ENCODE measurements at places on chromosomes 7 and 10.

DNA sequence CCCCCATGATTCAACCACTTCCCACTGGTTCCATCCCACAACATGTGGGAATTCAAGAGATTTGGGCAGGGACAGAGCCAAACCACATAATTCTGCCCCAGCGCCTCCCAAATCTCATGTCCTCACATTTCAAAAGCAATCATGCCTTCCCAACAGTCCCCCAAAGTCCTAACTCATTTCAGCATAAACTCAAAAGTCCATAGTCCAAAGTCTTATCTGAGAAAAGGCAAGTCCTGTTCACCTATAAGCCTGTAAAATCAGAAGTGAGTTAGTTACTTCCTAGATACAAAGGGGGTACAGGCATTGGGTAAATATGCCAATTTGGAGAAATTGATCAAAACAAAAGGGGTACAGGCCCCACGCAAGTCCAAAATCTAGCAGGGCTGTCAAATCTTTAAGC lies 272.9 kb downstream of the MAGI2 start:
- no peak for DNase-seq

DNA sequence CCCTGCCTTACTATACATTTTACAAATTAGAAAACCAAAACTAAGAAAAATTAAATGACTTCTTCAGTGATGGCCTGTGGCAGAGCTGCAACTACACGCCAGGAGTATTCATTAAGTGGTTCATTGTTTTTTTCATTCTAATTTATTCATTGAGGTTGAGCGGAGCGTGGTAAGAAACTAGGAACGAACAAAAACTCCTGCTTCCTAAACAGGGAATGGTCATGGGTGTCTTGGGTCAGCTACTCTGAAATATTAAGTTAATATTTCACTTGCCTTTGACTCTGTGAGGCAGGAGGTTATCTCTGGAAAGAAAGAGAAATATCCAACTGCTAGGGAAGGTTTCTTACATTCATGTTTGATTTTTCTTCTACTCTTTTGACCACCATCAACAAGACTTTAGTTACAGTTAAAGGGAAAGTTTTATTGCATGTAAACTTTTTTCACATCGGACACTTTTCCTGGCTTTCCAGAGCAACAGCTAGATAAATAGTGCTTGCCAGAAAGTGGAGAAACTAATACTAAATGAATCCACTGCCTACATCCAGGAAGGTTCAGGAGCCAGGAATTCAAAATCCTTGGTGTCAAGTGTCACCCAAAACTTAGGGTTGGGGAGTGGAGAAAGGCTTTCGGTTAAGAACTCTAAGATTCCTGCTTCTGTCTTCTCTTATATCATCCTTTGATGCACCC lies 896 bp upstream of the GNG11 start:
- no peak for DNase-seq

- DNase-seq = peak; percentile 69
Measured at GRCh38 chr7:34036051-34036920, 130.9 kb downstream of the BMPER start.

DNA sequence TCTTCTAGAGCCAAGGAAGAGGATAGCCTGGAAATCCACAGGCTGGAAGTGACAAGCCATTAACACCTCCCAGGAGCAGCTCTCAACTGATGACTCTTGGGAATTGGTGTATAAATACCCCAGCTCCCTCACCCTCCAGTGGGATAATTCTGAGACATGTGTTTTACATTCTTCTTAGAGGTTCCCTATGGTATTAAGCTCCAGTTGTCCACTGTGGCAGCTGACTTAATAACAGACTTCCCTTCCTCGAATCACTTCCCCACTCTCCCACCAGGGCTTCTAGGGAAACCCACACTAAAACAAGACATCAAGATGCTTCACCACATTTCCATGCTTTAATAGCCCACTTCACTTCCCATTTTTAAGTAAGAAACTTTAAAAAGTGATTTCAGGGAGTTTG lies 47.2 kb downstream of the FAM107B start:
- no peak for DNase-seq

GRCh38 chr10:12435348-12435747 lies 86.0 kb downstream of the CAMK1D start:
- no peak for DNase-seq

DNA sequence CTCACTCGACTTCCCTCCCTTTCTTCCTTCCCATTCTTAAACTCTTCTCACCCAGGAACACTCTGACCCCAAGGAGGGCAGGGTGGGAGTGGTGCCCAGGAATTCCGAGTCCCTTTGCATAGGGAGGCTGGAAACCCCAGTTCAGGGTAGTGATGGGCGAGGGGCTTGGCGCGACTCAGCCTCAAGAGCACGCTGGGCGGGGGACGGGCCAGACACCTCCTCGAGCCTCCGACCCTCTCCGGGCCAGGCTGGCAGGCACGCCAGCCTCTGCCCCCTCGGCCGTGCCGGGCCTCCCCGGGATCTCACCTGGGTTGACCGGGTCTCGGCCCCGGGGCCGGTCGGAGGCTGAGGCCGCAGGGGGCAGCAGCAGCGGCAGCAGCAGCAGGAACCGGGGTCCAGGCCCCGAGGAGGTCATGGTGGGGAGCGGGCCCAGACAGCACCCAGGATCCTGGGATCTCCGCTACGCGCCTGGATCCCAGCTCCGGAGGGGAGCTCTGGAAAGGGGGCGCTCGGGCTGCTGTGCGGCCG lies 457 bp downstream of the PLOD3 start:
- DNase-seq = no peak

DNA sequence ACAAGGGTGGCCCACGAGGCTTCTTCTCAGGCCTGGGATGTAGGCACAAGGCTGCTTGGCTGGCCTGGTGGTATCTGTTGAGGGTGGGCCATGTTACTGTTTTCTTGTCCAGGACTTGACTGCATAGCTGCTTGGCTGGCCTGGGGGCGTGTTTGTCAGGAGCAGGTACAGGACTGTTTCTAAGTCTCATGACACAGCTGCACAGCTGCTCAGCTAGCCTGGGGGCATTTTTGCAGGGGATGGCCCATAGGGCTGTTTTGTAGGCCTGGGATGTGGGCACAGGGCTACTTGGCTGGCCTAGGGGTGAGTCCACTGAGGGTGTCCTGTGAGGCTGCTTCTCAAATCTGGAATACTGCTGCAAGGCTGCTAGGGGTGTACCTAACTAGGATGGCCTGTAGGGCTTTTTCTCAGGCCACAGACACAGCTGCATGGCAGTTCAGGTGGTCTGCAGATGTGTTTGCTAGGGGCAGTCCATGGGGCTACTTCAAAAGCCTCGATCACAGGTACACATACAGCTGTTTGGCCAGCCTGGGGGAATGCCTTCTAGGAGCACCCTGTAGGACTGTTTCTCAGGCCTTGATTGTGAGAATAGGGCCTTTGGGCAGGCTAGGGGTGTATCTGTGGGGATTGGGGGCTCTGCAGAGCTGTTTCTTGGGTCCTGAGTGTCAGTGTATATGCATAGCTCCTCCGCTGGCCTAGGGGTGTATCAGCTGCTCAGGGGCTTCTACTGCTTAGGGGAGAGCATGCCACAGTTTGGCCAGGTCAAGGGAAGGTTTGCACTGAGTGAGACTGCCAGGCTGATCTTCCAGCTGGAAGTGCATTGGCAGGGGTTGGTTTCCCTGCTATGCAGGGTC lies 26.6 kb upstream of the PLA2G12B start:
- DNase-seq = no peak

DNA sequence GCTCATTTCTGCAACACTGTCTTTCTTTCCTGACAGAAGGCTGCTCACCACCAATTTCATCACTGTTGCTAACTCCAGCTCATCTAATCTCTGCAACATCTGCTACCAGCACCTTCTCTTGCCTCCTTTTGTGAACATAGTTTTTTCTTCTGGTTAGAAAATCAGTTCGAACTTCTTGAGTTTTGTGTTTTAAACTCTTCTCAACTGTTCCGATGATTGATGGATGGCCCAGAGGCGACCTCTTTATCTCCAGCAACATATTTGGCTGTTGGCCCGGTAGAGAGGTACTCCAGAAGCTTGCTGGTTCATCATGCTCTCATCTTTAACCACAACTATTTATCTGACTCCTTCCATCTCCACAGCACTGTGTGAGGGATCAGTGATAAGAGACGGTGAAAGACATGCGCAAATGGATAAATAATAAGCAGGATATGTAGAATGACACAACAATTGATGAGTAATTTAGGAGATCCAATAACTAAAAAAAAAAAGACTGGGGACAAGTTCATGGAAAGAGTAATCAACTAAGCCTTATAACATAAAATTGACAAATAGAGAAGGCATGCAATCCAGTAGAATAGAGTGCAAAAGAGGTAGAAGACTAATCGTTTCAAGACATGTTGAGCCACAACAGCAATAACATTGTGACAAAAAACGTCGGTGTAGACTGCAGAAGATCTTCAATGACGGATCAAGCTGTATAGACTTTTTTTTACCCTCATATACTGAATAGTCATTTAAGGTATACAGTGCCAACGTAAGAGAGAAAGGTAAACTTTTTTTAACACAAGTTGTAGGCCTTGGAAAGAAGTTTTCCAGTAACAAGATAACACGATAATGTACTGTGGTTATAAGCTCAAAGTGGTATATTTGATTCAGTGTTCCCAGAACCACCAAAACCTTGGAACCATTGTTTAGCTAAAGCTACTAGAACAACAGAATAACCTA lies 152.2 kb downstream of the CRPPA start:
- no peak for DNase-seq

DNA sequence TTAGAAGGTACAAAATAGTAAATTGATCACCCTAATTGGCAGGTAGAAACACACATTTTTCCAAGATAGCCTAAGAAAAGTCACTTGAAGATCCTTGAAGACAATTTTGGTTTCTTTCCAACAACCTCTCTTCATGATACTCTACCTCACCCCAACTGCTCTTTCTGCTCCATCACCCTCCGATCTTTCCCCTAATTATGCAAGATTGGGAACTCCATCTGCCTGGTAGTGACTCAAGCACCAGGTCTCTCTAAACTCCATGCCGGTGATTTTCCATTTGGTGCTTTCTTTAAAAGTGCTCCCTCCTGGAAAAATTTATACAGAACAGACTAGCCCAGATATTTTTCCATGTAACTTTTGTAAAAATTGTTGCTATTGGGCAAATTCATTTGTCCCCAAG lies 1.1 kb upstream of the AKR1B1 start:
- no peak for DNase-seq
